ENCODE measurements at places on chromosomes 16 and 17. TPM values are rescaled to one million over a fixed set of nuclear protein-coding genes. Genes with fewer than 3 reads are reported as not detected.

SP6 gene
- total RNA-seq = 0.07 TPM

CACNA1G gene
- not detected for total RNA-seq

ADAM11 gene
- total RNA-seq = 0.71 TPM

CACNG5 gene
- total RNA-seq = not detected

ACSM5 gene
- total RNA-seq = not detected

ARHGDIG gene
- total RNA-seq = not detected

IL17C gene
- total RNA-seq = not detected

PYCARD gene
- total RNA-seq = 5.9 TPM

CNTNAP4 gene
- not detected for total RNA-seq

All from CD8-positive, alpha-beta memory T cell (primary cell).